ENCODE measurements at places on chromosomes 4 and X.

DNA sequence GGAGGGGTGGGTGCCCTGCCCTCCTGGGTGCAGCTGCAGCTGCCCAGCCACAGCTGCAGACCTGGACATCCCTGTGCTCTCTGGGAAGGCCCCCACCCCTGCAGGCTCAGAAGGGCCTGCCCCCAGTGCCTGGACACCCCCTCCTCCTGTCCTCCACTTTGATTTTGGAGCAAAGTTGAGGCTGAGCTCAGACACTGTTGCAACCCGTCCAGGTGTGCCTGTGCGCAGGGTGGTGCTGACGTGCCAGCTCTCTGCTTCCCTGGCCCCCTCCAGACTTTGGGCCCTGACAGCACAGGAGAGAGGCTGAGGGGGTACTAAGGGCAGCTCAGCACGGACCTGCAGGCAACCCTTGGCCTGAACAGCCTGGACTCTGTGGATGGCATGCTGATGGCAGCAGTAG, 750.3 kb downstream of the ARAP2 start:
- DNase-seq, result no peak

GRCh38 chrX:103201041-103201440, 13.9 kb upstream of the BEX4 start:
- DNase-seq, result no peak

DNA sequence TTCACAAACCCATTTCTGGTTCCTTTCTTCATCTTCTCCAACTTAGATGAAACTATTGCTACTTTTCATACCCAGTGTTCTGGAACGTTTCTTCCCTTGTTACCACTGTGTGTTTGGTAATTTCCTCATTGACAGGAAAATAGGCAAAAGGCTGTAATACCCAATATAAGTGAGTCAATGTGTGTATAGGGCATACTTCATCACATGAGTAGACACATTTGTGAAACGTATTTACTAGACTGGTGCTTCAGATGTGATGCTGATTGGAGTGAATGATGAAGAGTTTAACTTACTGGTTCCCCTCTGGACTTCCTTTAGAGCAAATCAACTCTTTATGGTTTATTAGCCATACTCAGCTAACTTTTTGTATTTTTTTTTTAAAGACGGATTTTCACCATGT, 195.1 kb upstream of the ATP6AP2 start:
- no peak for DNase-seq

- DNase-seq, result no peak
These were observed 70.0 kb downstream of the NYX start for GRCh38 chrX:41516999-41517765.

GRCh38 chr4:153816542-153816941, 27.7 kb upstream of the SFRP2 start:
- no peak for DNase-seq

All from activated B cell treated with CpG ODN at 0.5 μM for 24 hours (primary cell).